Stimulated activated CD4-positive, alpha-beta T cell treated with anti-CD3 and anti-CD28 coated beads, Interleukin-1b, Interleukin-23, amount 100 ng/mL, for 1 hour (primary cell): ENCODE measurements at places on chromosomes 4 and X.

DNA sequence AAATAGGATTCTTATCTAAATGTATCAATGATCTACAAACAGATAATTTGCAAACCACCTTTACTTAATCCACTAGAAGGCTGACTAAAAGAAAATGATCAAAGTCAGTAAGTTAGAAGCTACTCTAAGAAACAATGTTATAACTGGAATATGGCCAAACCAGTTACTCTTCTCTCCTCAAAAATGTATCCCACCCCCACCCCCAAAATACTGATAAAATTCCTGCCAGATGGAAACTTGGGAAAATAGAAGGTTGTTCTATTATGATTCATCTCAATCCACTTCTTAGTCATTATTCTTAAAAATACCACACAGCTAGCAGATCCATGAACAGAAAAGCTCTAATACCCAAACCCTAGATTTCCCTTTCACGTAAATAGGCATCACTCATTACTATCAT lies 206.4 kb downstream of the KLHL13 start:
- no peak for DNase-seq

DNA sequence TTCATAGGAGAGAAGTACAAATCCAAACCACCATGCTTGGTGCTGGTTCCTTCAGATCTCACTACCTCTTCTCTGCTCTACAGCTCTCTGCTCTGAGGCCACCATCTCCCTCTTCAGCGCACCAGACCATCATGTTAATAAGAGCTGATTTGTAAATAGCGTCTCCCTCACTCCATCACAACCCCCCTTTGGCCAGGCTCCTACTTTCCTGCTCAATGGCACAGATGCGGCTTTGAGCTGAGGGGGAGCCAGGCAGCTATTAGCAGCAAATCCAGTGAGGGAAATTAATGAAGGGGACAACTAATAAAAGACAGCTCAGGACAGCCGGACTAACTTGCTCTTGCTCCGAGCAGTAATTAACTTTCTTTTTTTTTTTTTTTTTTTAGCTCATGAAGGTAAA lies 13.1 kb downstream of the NEUROG2 start:
- no peak for DNase-seq

DNA sequence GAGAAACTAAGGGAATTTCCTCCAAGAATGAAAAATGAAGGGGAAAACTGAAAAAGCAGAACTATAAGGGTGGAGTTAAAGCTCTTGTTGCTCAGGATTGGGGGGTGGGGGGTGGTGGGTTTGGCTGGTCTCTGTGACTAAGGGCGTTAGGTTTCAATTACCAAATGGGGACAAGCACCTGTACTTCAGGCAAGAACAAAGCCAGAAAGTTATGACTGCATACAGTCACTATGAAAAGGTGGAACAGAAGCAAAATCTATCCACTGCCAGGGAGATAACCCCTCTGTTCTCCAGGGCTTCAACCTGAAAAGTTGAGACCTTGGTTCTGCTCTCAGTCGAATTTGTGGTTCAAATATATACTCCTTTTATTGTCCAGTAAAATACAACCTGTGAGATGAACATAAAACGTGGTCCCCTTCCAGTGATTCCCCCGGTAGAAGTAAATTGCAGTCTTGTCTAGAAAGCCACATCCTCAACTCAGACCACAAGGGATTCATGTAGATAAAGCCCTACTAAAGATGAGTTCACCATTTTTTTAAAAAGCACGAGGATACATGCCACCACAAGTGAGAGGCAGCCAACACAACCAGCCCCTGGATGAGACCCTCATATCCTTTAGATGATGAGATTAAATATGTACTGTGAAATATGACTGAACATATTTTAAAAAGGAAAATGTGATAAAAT lies 257.1 kb upstream of the RPS6KA3 start:
- DNase-seq = no peak

- DNase-seq = no peak
Observed at GRCh38 chrX:24113181-24113580, 36.3 kb upstream of the ZFX start.

GRCh38 chrX:21728276-21728968 lies 29.5 kb downstream of the SMPX start:
- no peak for DNase-seq

DNA sequence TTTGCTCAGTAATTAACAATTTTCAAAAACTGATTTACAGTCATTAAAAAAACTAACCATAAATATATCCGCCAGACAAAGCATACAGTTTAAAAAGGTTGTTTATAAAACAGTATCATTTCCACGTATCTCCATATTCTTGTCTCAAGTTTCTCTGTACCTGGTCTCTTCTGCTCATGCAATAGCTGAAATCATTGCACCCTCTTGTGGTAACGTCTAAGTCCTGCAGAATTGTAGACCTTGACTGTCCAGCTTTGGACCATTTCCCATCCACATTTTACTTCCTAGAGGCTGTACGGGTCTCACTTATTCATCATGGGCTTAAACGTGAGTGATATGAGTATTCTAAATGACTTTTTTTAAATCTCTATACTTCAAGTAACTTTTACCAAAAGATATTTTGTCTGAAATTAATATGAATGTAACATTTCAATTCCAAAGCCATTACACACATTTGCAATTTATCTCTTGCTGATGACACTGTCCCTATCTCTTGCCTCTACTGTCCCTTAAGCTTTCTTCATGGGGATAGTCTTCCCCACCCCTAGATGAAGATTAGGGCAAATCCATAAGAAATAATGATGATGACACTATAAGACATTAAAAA lies 118.5 kb downstream of the BTC start:
- no peak for DNase-seq

GRCh38 chr4:81398379-81398778 lies 73.3 kb downstream of the RASGEF1B start:
- no peak for DNase-seq

DNA sequence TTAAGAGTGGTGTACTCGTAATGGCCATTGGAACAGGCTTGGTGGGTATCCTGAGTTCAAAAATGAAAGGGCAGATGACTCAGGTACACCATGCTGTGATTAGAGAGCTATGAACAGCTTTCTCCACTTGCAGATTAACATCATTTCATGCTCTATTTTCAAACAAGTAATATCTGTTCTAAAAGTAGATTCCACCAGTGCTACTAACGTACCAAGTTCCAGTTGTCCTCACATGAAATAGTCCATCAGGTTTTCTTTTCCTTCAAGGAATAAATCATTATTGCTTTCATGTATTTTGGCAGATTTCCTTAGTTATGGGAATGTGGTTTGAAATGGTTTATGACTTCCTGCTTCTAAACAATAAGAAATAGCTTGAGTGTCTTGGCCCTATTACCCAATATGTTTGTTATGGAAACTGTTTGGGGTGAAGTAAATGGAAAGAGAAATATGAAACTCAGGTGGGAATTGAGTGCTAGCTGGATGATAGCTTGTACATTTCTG lies 49.9 kb downstream of the PCDH7 start:
- no peak for DNase-seq
